ENCODE measurements at places on chromosomes 7 and 10.

DNA sequence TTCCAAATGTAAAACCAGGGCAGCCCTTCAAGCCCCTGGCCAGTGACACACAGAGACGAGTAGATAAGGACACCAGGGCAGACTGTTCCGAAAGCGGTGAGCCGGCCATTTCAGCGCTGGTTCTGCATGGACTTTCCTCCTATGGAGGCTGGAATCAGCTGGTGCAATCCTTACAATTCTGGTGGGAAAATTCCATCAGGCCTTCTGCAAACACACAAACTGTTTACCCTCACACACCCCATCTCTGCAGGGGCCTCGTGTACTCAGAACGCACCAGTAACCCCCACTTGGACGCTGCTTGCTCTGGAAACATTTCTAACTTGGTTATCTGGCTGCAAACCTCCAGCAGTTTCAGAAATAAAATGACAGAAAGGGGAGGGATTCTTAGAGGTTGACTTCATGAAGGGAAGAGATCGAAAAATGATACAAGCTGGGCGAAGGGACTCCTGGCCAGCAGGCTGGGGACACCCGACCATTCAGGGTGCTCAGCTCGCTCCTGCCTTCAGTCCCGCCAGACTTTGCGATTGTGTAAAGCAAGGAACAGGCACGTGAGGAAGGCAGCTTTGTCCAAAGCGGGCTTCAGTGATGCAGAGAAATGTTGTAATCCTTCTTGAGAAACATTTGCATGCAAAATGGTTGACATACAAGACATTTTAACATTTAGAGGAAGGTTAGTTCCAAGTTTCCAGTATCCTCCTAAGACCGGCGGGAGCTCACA is 19.7 kb upstream of the SHH start:
- no peak for DNase-seq

DNA sequence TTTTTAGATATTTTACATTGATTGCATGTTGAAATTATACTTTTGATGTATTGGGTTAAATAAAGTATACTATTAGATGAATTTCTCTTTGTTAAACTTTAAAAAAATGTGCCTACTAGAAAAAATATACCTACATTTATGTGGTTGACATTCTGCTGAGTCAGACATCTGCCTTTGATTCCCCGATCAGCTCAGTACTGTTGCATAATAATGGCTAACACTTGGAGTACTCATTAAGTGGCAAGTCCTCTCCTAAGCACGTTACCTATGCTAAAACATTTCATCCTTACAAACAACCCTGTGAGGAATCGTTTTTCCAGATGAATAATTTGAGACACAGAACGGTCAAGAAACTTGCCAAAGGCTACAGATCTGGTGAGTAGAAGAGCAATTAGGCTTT is 14.0 kb upstream of the SEM1 start:
- no peak for DNase-seq

GRCh38 chr7:24720283-24720682 is 37.0 kb downstream of the GSDME start:
- no peak for DNase-seq

GRCh38 chr7:133429371-133429770 is 176.5 kb downstream of the EXOC4 start:
- no peak for DNase-seq

GRCh38 chr10:71731791-71732190 is 12.2 kb upstream of the C10orf105 start:
- DNase-seq, result no peak

- DNase-seq, result no peak
Observed at GRCh38 chr7:81719865-81720264, 50.0 kb downstream of the HGF start.

DNA sequence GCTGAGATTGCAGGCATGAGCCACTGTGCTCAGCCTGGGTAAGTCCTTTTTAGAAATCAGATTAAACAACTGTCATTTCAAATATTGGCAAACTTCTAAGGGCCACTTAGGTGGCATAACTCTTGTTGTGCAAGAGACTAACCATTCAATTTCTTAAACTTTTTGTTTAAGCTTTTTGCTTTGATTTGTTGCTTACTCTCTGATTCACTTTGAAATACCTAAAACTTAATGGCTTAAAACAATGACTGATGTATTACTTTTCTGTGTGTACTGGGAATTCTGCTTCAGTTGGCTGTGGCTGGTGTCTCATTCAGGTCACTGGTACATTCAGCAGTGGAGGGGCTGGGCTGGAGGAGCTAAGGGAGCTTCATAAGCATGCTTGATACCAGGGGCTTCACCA is 28.9 kb downstream of the ZNF25 start:
- no peak for DNase-seq

DNA sequence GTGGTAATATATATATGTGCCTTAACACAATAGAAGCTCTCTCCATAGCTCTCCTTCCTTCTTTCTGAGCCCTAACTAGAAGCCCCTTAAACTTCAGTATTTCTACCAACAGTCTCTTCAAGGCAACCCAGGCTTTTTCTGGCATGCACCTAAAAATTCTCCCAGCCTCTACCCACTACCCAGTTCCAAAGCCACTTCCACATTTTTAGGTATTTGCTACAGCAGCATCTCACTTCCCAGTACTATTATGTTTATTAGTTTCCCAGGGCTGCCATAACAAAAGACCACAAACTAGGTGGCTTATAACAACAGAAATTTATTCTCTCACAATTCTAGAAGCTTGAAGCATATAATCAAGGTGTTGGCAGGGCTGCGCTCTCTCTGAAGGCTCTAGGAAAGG is 15.7 kb upstream of the TNKS2 start:
- DNase-seq, result no peak

DNA sequence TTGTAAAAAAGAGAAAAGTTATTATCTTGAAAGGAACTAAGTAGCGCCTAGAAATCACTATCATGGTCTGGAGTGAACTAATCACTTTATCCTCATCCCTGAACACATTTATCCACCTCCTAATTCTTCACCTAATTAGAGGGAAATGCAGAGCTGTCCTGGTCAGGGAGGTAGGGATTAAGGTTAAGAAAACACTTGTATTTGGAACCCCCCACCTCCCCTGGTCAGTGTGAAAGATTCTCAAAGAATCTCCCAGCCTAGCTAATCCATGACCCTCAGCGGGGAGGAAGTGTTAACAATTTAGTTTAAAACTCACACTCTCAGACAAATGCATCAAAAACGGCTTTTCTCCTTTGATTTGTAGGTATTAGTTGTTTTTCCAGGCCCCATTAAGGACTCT is 83.8 kb downstream of the FAM204A start:
- DNase-seq, result no peak

GRCh38 chr10:103696411-103697145 is 158.8 kb downstream of the SH3PXD2A start:
- peak; percentile 83 for DNase-seq
